ENCODE measurements at places on chromosomes 5 and 9. TPM values are rescaled to one million over a fixed set of nuclear protein-coding genes. Genes with fewer than 3 reads are reported as not detected.

OR1Q1 gene
- total RNA-seq, result not detected

GPR151 gene
- total RNA-seq, result not detected

HTR1A gene
- total RNA-seq, result not detected

ADGRD2 gene
- not detected for total RNA-seq

FRMPD1 gene
- total RNA-seq, result 0.82 TPM

NUTM2G gene
- not detected for total RNA-seq

CDH9 gene
- not detected for total RNA-seq

NR4A3 gene
- 19.9 TPM for total RNA-seq

- peaks cover 77% of the 10 kb centered on the region for H3K36me3 ChIP-seq
- no peak overlapping the region for H3K27ac ChIP-seq
- no peaks in the 10 kb centered on the region for H3K27me3 ChIP-seq
Measured at GRCh38 chr5:37316027-37316426, 54.9 kb downstream of the NUP155 start.

DNA sequence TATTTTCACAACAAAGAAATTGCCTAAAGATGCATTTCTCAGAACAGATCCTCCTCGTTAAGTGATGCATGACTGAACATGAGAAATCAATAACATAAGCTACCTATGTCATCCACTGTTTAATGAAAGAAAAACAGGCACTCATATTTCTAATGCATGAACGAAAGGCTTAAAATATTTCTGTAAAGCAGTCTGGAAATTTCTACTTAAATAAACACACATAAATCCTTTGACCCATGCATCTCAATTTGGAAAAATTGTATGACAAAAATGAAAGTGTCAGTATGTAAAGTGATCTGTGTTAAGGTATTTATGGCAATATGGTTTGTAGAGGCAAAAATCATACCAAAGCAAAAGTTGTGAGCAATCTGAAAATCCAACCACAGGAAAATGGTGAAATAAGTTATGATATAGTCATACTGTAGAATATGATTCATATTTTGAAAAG lies 399.2 kb upstream of the GRAMD2B start:
- no peaks in the 10 kb centered on the region for H3K4me1 ChIP-seq
- no peak overlapping the region for H3K27ac ChIP-seq
- no peak for DNase-seq
- no peaks in the 10 kb centered on the region for H3K36me3 ChIP-seq
- H3K27me3 ChIP-seq, result no peaks in the 10 kb centered on the region
- H3K4me3 ChIP-seq, result no peak overlapping the region

DNA sequence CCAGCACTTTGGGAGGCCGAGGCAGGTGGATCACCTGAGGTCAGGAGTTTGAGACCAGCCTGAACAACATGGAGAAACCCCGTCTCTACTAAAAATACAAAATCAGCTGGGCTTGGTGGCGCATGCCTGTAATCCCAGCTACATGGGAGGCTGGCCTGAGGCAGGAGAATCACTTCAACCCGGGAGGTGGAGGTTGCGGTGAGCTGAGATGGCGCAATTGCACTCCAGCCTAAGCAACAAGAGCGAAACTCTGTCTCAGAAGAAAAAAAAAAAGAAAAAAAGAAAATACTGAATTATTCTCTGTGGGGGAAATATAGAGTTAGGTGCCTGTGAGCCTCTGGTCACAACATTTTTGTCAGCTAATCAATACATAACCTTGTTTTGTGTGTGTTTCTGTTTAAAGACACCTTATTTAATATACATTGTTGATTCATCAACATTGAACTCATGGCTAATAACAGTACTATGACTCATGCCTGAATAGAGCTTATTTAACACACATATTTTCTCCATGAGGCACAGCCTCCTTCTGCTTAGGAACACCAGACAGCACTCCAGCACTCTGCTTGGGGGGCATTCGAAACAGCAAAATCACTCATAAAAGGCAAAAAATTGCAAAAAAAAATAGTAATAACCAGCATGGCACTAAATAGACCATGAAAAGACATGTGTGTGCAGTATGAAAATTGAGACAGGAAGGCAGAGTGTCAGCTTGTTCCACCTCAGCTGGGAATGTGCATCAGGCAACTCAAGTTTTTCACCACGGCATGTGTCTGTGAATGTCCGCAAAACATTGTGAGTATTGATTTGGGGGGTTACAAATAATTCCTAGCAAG lies at the start of gene IL31RA:
Gene IL31RA (plus strand): TSS at position 519 of the 836 bp plus-strand sequence. CDS start 214 bp downstream, at position 733.
- no peak within 1 kb of the TSS for H3K27ac ChIP-seq
- no peaks in the 10 kb centered on the region for H3K27me3 ChIP-seq
- no peak within 1 kb of the TSS for H3K4me3 ChIP-seq

- no peaks in the 10 kb centered on the region for H3K36me3 ChIP-seq
- peaks cover 5% of the 10 kb centered on the region for H3K4me1 ChIP-seq
- no peak for DNase-seq
- H3K27ac ChIP-seq, result no peak overlapping the region
- H3K27me3 ChIP-seq, result no peaks in the 10 kb centered on the region
- no peak overlapping the region for H3K4me3 ChIP-seq
Measured at GRCh38 chr5:78287833-78288232, 6.7 kb downstream of the AP3B1 start.

DNA sequence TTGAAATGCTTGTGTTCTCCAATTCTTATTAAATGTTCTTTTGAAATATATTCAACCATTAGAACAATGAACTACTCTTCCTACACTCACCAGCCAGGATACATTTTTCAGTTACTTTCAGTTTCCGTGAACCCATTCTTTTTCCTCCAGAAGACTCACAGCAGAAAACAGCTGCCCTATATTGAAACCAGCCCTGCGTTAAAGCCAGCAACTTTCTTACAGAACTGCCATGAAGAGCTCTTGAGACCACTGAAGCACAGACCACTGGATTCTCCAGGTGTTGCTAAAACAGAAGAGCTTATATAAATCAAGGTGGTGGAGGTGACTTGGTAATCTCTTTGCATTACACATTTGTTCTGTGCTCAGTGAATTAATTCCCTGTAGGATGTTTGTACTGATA lies 365.9 kb upstream of the C9orf72 start:
- H3K4me1 ChIP-seq, result no peaks in the 10 kb centered on the region
- no peaks in the 10 kb centered on the region for H3K27me3 ChIP-seq
- H3K36me3 ChIP-seq, result no peaks in the 10 kb centered on the region
- no peak overlapping the region for H3K27ac ChIP-seq

- H3K36me3 ChIP-seq, result no peaks in the 10 kb centered on the region
- no peak overlapping the region for H3K27ac ChIP-seq
- H3K27me3 ChIP-seq, result no peaks in the 10 kb centered on the region
- no peak for DNase-seq
- no peaks in the 10 kb centered on the region for H3K4me1 ChIP-seq
Measured at GRCh38 chr5:150567031-150567717, 59.2 kb downstream of the NDST1 start.

DNA sequence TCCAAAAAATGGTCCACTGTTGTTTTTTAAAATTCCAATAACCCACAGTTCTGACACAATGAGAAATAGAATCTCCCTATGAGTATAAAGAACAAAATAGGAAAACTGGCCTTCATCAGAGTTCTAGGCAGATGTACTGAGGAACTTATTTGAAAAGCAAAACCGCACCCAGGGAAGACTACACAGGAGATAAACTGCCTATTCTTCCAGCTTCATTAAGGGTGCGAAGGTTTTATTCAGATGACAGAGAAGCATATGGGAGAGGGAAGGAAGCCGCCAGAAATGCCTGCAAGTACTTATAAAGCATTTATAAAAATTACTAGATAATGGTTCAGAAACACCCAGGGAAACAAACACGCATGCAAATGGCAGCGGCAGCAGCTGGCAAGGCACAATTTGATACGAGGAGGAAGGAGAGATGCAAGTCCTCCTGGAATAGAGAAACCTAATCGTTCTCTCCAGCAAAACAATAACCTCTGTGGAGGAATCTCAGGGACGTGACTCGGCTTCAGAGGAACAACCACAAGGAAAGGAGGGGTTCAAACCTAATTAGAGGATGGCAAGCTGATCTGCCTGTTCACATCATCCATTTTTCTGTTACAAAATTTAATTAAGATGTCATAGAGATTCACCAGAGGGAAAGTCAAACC lies 9.0 kb downstream of the TTLL11 start:
- H3K27me3 ChIP-seq, result no peaks in the 10 kb centered on the region
- no peak overlapping the region for H3K4me3 ChIP-seq
- no peak for DNase-seq
- peaks cover 6% of the 10 kb centered on the region for H3K4me1 ChIP-seq
- no peak overlapping the region for H3K27ac ChIP-seq
- no peaks in the 10 kb centered on the region for H3K36me3 ChIP-seq

DNA sequence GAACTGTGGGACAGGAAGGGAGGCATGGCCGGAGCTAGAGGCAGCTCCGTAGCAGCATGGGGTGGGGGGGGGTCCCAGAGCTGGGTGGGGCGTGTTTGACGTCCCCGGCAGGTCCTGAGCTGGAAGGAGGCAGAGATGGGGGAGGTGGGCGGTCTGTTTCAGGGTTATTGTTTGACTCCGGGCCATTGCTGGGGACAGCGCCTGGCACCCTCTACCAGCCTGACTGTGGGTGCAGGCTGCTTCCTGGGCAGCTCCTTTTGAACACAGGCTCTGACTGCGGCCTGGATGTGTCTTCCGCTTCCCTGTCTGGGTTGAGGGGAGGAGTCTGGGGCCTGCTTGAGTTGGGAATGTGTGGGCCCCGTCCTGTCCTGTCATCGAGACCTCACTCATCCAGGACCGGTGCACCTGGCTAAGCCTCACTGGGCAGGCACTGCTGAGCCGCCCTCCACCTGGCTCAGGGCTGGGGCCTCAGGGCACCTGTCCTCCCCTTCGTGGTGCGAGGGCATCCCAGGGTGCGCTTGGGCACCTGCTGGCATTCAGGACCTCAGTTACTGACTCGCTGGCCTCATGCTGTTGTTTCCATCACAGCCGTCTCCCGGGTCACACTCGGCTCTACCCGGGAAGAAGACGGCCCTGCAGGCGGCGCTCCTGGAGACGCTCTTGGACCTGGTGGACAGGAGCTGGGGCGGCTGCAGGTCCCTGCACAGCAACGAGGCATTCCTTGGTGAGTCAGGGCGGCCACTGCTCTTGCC lies 26.5 kb downstream of the CEP72 start:
- H3K27ac ChIP-seq, result no peak overlapping the region
- no peak for DNase-seq
- no peaks in the 10 kb centered on the region for H3K4me1 ChIP-seq

DNA sequence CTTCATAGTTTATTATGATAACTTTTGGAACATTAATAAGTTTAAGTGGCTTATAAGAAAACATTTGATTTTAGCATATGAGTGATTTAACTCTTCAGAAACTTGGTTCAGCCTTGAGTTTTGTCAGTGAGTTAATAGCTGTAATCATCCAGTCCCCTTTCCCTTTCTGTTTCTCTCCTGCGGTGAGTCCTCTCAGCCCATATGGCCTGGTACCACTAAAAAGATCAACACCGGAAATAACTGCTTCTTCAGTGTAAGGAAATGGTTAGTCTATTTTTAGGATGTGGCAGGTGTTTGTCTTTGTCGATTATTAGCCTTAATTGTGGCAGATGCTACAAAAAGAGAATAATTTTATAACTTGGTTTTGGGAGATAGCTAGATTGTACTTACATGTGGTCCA lies 120.2 kb upstream of the GRHPR start:
- no peaks in the 10 kb centered on the region for H3K4me1 ChIP-seq
- H3K27me3 ChIP-seq, result no peaks in the 10 kb centered on the region
- H3K27ac ChIP-seq, result no peak overlapping the region
- no peaks in the 10 kb centered on the region for H3K36me3 ChIP-seq

GRCh38 chr5:103541114-103541513 lies 21.5 kb downstream of the NUDT12 start:
- H3K27me3 ChIP-seq, result no peaks in the 10 kb centered on the region
- H3K4me1 ChIP-seq, result no peaks in the 10 kb centered on the region
- no peak overlapping the region for H3K4me3 ChIP-seq
- DNase-seq, result no peak
- H3K27ac ChIP-seq, result no peak overlapping the region

Measured in right atrium auricular region (tissue), 2 donors.